Activated CD4-positive, alpha-beta memory T cell treated with anti-CD3 and anti-CD28 coated beads for 36 hours (primary cell): ENCODE measurements at places on chromosomes 2 and 18. TPM values are rescaled to one million over a fixed set of nuclear protein-coding genes. Genes with fewer than 3 reads are reported as not detected.

Gene PKDCC
- not detected for total RNA-seq

Gene TET3
- 11.8 TPM for total RNA-seq

Gene ZFP36L2
- 79.8 TPM for total RNA-seq

Gene OTOS
- total RNA-seq: not detected

Gene EHD3
- total RNA-seq: 1.4 TPM

- no peaks in the 10 kb centered on the region for H3K27me3 ChIP-seq
- no peak for DNase-seq
- peak overlapping the region; percentile 42 for H3K27ac ChIP-seq
- H3K4me3 ChIP-seq: peak overlapping the region; percentile 9
- H3K4me1 ChIP-seq: peaks cover 64% of the 10 kb centered on the region
Observed at GRCh38 chr2:234373481-234374149, 123.3 kb downstream of the ARL4C start.

- no peaks in the 10 kb centered on the region for H3K27me3 ChIP-seq
- DNase-seq: no peak
- peaks cover 22% of the 10 kb centered on the region for H3K36me3 ChIP-seq
- H3K4me3 ChIP-seq: no peak overlapping the region
- no peak overlapping the region for H3K27ac ChIP-seq
Observed at GRCh38 chr2:148979919-148980277, 58.6 kb upstream of the LYPD6B start.

GRCh38 chr2:128605421-128605820 lies 286.8 kb upstream of the HS6ST1 start:
- no peak overlapping the region for H3K27ac ChIP-seq
- no peaks in the 10 kb centered on the region for H3K36me3 ChIP-seq
- H3K4me3 ChIP-seq: no peak overlapping the region

DNA sequence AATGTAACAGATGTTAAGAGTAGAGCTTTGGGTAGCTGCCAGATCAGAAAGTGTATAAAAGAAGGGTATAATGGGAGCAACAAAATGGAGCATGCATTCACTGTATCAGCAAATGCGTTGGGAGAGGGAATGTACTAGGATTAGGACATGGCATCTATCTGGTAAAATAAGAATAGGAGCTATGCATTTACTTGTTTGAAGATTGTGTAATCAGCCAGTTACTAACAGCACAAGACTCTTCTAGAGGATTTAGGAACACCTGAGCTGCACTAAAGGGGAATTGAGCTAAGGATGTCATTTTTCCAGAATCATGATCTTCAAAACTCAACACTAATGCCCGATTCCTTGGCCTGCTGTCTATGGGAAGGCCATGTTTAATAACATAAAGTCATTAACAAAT lies 394.2 kb upstream of the TNP1 start:
- H3K4me1 ChIP-seq: no peaks in the 10 kb centered on the region
- DNase-seq: no peak
- H3K27ac ChIP-seq: no peak overlapping the region
- no peaks in the 10 kb centered on the region for H3K36me3 ChIP-seq

DNA sequence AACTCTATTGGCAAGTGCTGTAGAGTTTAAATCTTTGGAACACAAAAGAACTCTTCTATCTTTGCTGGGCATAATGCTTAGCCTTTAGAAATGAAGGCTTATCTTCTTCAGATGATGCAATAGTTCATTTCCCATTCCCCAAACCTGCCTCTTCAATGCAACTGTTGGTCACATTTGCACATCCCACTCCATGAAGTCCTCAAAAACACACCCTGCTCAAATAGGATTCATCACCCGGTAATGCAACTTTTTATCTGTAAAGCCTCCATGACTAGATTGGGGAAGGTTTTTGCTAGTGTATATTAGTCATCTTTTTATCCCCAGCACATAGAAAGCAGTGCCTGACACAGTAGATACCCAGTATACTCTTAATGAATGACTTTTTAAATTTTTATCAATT lies 376.4 kb downstream of the RBM43 start:
- H3K27me3 ChIP-seq: peaks cover 3% of the 10 kb centered on the region
- no peak overlapping the region for H3K4me3 ChIP-seq
- no peaks in the 10 kb centered on the region for H3K4me1 ChIP-seq
- no peaks in the 10 kb centered on the region for H3K36me3 ChIP-seq
- DNase-seq: no peak
- H3K27ac ChIP-seq: no peak overlapping the region

DNA sequence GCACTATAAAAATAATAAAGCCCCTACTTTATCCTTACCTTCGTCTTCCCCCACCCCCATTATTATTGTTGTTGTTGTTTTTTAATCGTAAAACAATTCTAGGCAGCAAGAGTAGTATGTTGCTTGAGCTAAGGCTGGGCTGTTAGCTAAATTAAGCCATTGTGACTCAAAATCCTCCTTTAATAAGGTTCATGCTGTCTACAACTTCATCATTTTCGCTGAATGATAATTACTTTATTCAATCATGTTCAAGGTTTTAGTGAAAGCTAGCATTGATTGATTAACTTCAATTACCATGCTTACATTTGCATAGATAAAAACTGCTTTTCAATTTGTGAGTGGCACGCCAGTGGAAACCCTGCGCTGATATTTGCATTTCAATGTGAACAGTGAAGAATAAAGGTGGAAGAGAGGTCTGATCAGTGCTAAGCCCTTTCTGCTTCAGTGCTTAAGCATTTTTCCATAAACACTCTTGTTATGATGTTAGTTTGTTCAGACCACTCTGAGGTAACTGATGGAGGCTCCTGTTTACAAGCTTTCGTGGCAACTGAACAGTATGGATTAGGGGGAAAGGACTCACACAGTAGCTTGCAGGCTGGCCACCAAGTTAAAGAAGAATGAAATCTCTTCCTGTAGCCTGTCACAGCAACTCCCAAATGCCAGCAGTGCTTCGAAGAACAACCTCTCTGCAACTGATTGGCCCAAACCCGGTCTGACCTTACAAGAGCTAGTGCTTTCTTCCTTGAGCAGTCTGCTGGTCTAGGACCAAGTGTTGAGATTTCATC lies 156.8 kb downstream of the GPD2 start:
- H3K27ac ChIP-seq: no peak overlapping the region
- no peak for DNase-seq
- H3K27me3 ChIP-seq: no peaks in the 10 kb centered on the region
- H3K4me3 ChIP-seq: no peak overlapping the region

- DNase-seq: no peak
- peak overlapping the region; percentile 28 for H3K27ac ChIP-seq
- H3K4me3 ChIP-seq: no peak overlapping the region
Observed at GRCh38 chr2:48312126-48312525, 217.8 kb upstream of the STON1 start.

DNA sequence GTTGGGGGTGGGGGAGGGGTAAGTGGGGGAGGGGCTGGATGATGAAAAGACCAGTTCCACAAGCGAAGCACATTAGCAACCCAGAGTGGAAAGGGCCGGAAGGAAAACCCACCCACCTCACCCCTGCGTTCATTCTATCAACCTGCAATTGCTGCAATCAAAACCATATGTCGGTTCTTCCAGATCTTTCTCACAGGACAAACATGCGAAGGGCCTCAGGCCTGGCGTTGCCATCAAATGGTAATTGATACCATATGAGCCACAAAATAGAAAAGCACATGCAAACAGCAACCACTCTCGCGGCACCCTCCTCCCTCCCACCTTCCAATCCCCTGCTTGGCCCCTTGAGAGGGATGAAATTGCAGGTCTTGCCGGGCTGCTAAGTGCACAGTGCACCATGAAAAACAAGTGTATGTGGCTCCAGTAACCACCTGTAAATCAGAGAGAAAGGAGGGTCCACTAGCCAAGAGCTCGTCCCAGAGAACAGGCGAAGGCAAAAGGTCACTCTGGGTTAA lies 287.5 kb downstream of the TCF4 start:
- no peaks in the 10 kb centered on the region for H3K36me3 ChIP-seq
- H3K27me3 ChIP-seq: no peaks in the 10 kb centered on the region
- H3K4me3 ChIP-seq: no peak overlapping the region
- H3K27ac ChIP-seq: no peak overlapping the region
- no peaks in the 10 kb centered on the region for H3K4me1 ChIP-seq
- no peak for DNase-seq

DNA sequence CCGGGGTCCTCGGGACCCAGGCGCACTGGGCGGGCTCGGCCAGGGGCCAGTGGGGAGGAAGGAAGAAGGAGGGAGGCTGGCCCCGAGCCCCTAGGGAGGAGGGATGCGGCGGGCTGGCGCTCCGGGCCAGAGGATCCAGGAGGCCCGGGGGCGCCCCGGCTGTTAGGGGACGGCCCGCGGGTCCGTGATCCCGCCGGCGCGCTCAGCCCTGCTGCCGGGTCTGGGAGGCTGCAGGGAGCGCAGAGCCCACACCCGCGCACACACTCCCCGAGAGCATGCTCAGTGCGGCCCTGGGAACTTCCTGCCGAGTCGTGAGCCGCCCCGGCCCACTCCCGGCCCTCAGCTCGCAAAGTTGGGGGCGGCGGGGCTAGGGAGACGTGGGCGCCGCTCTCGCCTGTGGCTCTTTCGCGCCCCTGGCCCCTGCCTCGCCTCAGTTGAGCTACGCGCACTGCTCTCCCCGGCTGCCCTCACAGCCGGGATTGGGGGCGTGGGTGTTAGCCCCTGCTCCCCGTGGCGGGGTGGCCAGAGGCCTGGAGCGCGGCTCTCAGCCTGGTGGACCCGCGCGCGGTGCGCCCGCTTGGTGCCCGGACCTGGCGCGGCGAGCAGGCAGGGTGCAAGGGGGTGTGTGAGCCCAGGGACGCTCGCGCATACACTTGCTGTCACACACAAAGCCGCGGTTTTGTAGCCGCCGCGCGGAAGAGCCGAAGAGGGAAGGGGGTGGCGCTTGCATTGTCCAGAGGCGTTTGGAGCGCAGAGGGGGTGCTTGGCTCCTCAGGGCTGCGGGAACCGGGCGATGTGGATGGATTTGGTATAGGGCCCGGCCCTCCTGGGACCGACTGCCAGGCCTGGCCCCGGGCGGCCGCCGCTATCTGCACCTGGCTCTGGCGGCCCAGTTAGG lies 132.9 kb upstream of the MGAT5 start:
- H3K4me1 ChIP-seq: peaks cover 58% of the 10 kb centered on the region
- H3K4me3 ChIP-seq: peak overlapping the region; percentile 75

- H3K4me3 ChIP-seq: no peak overlapping the region
- no peaks in the 10 kb centered on the region for H3K36me3 ChIP-seq
- no peak for DNase-seq
- no peaks in the 10 kb centered on the region for H3K4me1 ChIP-seq
- no peaks in the 10 kb centered on the region for H3K27me3 ChIP-seq
Observed at GRCh38 chr2:20200697-20201555, 24.0 kb downstream of the SDC1 start.

GRCh38 chr2:126220331-126220730 lies 435.6 kb upstream of the GYPC start:
- H3K4me3 ChIP-seq: no peak overlapping the region
- no peaks in the 10 kb centered on the region for H3K36me3 ChIP-seq
- H3K27ac ChIP-seq: no peak overlapping the region
- peaks cover 2% of the 10 kb centered on the region for H3K27me3 ChIP-seq
- DNase-seq: no peak

- no peaks in the 10 kb centered on the region for H3K27me3 ChIP-seq
- no peak overlapping the region for H3K27ac ChIP-seq
- H3K36me3 ChIP-seq: peaks cover 10% of the 10 kb centered on the region
- no peaks in the 10 kb centered on the region for H3K4me1 ChIP-seq
- H3K4me3 ChIP-seq: no peak overlapping the region
Observed at GRCh38 chr2:43412114-43412753, 183.6 kb downstream of the THADA start.

GRCh38 chr2:239216614-239217273 lies 184.1 kb downstream of the HDAC4 start:
- H3K4me3 ChIP-seq: peak overlapping the region; percentile 74
- H3K4me1 ChIP-seq: peaks cover 64% of the 10 kb centered on the region
- peaks cover 1% of the 10 kb centered on the region for H3K36me3 ChIP-seq
- DNase-seq: peak; percentile 69
- no peaks in the 10 kb centered on the region for H3K27me3 ChIP-seq

DNA sequence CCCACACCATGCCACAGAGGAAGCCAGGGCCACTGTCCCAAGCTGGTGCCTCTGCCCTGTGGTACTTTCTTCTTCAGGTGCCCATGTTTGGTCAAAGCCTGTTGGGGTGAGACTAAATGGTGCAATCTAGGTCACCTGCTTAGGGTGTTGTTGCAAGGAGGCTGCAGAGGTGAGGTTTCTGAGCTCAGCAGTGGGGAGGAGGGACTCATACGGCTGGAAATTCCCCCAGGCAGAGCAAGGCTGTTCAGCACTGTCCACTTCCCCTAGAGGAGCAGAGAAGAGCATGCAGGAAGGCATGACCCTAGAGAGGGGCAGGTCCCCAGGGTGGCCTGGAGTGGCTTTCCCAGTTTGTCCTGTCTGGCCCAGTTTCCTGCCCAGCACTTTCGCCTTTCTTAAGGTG lies 211.0 kb downstream of the HAUS1 start:
- H3K36me3 ChIP-seq: no peaks in the 10 kb centered on the region
- H3K4me1 ChIP-seq: no peaks in the 10 kb centered on the region
- H3K27ac ChIP-seq: no peak overlapping the region
- no peaks in the 10 kb centered on the region for H3K27me3 ChIP-seq
- DNase-seq: no peak

DNA sequence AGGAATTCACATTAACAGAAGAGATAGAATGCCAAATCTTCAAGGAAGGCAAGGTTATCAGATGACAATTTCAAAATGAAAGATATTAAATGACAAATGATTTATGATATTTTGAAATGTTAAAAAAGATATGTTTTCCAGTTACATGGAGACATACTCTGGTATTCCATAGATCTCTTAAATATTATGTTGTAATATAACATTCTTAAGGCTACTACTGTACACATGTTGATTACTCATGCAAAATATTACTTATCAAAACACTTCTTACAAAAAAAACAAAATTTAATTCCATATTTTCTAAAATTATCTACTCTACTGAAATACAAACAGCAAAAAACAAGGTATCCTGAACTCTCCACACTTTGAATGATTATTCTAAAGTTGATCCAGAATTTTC lies 22.9 kb downstream of the RTTN start:
- peaks cover 12% of the 10 kb centered on the region for H3K4me1 ChIP-seq
- H3K27me3 ChIP-seq: no peaks in the 10 kb centered on the region
- H3K4me3 ChIP-seq: no peak overlapping the region
- H3K36me3 ChIP-seq: peaks cover 29% of the 10 kb centered on the region

DNA sequence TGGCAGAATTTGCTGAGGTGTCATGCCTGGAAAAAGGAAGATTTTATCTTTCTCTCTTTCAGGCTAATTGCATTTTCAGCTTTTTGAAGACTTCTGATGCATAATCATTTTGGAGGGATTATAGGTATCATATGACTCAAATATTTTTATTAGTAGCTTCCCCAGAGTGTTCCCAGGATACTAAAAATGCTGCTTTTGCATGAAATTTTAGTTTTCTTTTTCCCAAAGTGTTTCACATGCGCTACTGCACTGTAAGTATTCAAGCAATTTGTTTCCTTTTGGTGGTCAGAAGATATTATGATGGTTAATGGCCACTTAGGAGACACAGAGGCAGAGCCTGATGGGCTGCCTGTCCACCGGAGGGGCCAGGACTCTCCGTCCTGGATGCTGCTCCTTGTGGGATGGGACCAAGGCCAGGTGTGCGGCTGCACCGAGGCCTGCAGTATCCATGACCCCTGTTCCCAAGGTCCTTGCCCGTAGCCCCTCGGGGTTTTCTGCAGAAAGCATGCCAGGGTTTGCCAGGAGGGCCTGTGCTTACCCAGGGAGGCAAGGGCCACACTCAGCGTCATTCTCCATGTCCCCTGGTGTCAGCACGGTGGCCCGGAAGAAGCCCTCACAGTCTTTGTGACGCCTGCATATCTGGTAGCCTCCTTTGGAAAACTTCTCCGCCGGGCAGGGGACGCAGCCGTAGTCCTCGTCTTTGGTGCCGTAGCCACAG lies 60.2 kb downstream of the EDAR start:
- H3K27ac ChIP-seq: no peak overlapping the region
- H3K4me1 ChIP-seq: peaks cover 4% of the 10 kb centered on the region
